ENCODE measurements at places on chromosomes 5 and 9.

DNA sequence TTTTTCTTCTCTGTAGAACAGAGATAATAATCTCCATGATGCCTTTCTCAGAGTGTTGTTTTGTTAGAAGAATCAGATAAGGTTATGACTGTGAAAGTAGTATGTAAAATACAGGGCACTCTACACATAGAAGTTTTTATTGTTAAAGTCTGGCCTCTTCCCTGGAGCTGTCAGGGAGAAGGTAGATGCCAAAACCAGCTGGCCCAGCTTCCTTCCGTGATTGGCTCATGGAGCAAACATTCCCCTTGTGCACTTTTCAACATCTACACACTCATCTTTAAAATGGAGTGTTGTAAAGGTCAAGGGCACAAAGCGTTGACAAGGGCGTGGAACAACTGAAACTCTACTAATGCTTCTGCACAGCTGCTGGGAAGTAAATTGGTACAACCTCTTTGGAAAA lies 7.4 kb upstream of the RNF183 start:
- no peak for DNase-seq

- no peak for DNase-seq
These were observed 41.5 kb upstream of the LARP1 start for GRCh38 chr5:154713615-154714125.

GRCh38 chr9:124629600-124629999 lies 122.4 kb upstream of the NR5A1 start:
- DNase-seq = peak; percentile 14

GRCh38 chr5:142000173-142000572 lies 12.7 kb downstream of the GNPDA1 start:
- no peak for DNase-seq
